ENCODE measurements at places on chromosomes 1 and 21. TPM values are rescaled to one million over a fixed set of nuclear protein-coding genes. Genes with fewer than 3 reads are reported as not detected.

DNA sequence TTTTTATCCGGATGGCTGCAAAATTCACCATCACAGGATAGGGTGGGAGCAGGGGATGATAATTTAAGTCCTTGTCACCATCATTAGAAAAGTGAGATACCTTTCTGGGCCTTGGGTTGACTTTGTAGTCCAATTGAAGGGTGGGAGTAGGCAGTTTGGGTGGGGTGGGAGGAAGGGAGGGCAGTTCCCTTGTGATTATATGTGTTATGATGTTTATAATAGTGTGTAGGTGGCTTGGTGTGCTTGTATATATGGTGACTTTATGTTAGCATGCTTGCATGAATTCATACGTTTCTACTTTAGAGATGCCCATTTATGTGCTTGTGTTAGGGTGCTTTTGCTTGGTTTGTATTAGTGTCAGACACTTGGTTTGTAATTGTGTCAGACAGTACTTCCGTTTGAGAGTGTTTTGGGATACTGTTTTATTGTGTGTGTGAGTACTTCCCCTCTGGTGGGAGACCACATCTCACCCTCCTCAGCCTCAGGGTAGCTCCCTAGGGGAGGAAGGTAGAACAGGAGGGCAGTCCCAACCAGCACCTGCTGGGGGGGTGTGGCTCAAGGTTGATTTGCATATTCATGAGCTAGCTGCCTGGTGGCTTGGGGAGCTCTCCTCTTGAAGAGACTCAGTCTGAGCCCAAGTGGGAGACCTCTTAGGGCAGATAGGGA lies 6.3 kb upstream of the POU3F1 start:
- no peak overlapping the region for H3K4me3 ChIP-seq
- H3K4me1 ChIP-seq, result peaks cover 2% of the 10 kb centered on the region
- H3K27ac ChIP-seq, result no peak overlapping the region
- peak; percentile 67 for DNase-seq

DNA sequence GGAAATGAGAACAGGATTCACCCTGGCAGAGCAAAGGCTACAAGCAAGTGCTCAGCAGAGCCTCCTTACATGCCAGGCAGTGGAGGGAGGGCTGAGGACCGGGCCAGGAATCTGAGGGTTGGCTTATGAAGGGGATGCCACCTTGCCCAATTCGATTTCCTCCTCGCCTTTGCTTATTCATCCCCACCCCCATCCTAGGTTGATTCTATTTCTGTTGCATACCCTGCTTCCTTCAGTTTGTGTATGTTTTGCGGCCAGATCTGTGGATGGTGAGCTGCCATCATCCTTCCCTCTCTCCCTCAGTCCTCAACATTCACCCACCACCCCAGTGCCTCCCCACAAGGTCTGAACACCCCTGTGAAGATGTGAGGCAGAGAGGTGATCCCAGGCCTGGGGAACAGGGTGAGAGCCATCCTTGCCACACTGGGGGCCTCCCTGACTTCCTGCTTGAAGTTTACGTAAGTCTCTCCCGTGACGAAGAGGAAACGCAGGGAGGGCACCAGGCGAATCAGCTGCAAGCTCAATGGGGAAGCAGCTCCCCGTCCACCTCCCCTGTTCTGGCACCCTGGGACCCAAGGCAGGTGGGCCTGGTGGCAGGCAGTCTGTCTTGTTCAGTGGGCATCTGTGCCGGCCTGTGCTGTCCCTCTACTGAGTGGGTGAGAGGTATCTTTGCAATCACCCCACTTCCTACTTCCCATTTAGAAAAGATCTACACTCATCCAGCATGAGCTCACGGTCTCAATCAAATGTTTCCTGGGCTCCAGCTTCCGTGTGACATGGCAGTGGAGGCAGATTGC lies 50.6 kb upstream of the CNTN2 start:
- no peaks in the 10 kb centered on the region for H3K4me1 ChIP-seq
- no peaks in the 10 kb centered on the region for H3K36me3 ChIP-seq
- H3K27me3 ChIP-seq, result no peaks in the 10 kb centered on the region
- no peak for DNase-seq
- no peak overlapping the region for H3K27ac ChIP-seq

- H3K27me3 ChIP-seq, result no peaks in the 10 kb centered on the region
- H3K4me3 ChIP-seq, result no peak overlapping the region
- no peaks in the 10 kb centered on the region for H3K4me1 ChIP-seq
Measured at GRCh38 chr21:15000081-15000480, 64.7 kb downstream of the NRIP1 start.

DNA sequence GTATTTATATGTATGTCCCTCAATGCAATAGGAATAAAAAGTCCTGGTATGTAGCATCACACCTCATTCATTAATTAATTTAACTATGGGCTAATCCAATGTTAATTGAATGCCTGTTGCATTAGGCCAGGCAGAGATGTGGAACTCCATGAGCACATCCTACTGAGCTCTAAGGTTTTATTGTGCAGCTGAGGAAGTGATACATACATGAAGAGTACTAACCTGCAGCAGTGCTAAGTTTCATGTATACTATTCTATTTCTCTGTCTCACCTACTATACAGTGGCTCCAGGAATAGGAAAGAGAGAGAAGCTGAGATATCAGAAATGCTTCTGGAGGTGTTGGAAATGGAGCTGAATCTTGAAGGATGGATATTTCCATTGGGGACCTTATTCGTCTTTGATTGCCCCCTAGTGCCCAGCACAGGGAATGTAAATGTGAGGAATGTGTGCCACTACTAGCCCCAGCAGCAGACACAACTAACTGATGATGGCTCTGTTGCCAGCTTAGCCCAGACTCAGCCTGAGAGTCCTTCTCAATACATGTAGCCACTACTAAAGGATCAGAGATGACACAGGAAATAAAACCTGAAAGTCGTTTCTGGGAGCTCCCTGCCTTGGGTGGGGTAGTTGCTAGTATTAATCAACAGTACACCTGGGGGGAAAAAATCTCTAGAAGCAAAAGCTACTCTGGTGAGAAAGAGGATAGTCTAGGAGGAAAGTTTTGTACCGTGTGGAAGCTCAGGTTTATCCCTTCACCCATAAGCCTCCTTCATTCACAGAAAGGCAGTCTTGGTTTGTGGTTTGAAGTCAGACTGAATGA lies 173.3 kb upstream of the FOXD3 start:
- H3K27me3 ChIP-seq, result no peaks in the 10 kb centered on the region
- no peaks in the 10 kb centered on the region for H3K4me1 ChIP-seq
- no peak overlapping the region for H3K4me3 ChIP-seq
- no peaks in the 10 kb centered on the region for H3K36me3 ChIP-seq
- no peak overlapping the region for H3K27ac ChIP-seq
- DNase-seq, result no peak

DNA sequence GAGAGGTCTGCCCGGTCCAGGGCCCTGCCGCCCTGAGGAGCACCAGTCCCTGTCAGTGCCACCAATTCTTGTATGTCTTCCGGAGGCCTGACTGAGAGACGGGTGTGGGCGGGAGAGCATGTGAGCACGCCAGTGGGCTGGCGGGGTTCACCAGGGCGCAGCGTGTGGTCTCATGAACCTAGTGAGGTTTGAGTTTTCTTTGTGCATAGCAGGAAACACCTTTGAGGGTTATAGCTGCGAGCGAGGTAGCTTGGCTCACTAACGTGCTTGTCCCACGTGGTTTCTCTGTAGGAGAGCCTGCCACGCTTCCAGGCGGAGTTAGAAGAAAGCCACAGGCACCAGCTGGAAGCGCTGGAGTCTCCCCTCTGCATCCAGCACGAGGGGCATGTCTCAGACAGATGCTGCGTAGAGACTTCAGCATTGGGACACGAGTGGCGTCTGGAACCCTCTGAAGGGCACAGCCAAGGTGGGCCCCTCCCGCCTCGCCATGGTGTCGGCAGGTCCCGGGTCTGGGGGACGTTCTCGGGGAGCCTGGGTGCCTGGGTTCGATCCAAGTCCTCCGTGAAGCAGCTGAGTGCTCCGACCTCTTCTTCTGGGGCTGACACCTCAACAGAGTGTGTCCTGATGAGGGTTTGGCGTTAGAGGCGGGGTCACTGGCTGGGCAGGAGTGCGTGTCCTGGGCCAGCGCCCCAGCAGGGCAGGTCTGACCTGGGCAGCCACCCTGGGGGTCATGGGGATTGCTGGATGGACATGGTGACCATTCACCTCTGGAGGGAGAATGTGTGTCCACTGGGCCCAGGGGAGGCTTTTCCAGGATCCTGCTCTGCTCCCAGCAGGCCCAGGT lies 31.4 kb downstream of the PCNT start:
- H3K36me3 ChIP-seq, result no peaks in the 10 kb centered on the region
- no peaks in the 10 kb centered on the region for H3K4me1 ChIP-seq
- no peaks in the 10 kb centered on the region for H3K27me3 ChIP-seq

DNA sequence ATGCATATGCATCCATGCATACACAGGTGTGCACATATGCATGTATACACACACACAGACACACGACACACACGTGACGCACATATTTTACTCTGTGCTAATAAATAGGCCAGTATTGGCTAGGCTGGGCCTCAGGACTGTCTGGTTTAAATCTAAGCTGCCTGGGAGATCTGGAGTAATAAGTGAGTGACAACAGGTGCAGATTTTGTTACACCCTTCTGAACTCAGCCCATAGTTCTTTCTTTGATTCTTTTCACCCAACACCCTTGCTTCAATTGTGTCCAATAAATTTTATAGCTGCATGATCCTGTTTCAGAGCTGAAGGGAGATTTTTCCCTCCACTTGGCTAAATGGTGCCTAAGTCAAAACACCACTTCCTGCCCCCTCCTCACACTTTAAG lies 132.8 kb downstream of the FGGY start:
- H3K27ac ChIP-seq, result no peak overlapping the region
- no peaks in the 10 kb centered on the region for H3K36me3 ChIP-seq
- DNase-seq, result no peak
- H3K4me1 ChIP-seq, result no peaks in the 10 kb centered on the region
- no peaks in the 10 kb centered on the region for H3K27me3 ChIP-seq

DNA sequence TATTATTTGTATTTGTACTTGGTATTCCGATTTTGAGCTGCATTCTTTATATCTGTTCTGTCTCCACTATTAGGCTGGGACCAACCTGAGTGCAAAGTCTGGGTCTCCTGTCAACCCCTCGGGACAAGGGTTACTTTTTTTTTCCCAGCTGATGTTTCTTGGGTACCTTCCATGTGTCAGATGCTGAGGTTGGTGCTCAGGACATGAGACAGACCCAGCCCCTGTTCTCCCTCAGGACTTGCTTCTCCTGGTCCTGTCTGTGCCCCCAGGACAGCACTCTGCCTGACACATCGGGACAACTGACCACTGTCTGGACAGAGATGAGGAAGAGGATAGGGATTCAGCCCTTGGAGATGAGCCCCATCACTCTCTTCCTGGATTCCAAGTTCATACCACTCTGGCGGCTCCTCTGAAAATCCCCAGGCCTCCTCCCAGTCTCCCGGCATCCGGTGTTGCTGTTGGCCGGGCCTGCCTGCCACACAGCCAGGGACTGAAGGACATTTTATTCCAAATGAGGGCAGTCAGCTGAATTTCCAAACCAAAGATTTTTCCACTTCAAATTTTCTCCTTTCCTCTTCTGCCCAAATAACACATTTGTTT lies 55.6 kb upstream of the FMOD start:
- no peak for DNase-seq
- H3K36me3 ChIP-seq, result no peaks in the 10 kb centered on the region
- no peaks in the 10 kb centered on the region for H3K4me1 ChIP-seq
- no peak overlapping the region for H3K4me3 ChIP-seq
- H3K27me3 ChIP-seq, result no peaks in the 10 kb centered on the region

DNA sequence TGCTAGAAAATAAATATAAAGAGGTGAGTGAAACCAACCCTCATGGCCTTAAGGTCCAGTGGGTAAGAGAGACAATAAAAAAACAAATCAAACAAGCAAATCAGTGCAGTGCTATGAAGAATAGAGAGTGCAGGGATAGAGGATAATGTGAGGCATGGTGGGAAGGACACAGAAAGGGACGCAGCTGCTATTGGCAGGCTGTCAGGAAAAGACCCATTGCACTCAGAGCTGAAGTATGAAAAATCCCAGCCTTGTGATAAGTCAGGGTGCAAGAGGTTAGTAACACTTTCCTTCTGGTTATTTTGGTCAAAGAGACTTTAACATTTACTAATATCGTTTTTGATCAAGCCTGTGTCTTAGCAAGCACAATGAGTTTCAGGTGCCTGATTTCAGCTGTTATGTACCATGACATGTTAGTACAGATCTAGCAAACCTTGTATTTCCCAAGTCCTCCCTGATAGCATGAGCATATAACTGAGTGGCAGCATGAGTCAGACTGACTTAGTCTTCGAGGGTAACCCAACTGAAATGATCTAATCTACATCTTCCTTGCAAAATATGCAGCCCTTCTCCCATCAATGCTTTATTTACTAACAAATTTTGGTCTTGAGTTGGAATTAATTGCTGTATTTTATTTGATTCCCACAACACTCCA lies 31.7 kb downstream of the CHML start:
- no peaks in the 10 kb centered on the region for H3K4me1 ChIP-seq
- no peak overlapping the region for H3K27ac ChIP-seq
- H3K36me3 ChIP-seq, result no peaks in the 10 kb centered on the region
- no peak overlapping the region for H3K4me3 ChIP-seq

- no peak overlapping the region for H3K4me3 ChIP-seq
- H3K27ac ChIP-seq, result no peak overlapping the region
- no peak for DNase-seq
- no peaks in the 10 kb centered on the region for H3K4me1 ChIP-seq
Measured at GRCh38 chr1:99658031-99658290, 12.0 kb downstream of the PALMD start.

- H3K4me3 ChIP-seq, result no peak overlapping the region
- no peak overlapping the region for H3K27ac ChIP-seq
- no peak for DNase-seq
- no peaks in the 10 kb centered on the region for H3K36me3 ChIP-seq
Measured at GRCh38 chr1:210074904-210075303, 136.9 kb downstream of the SYT14 start.

GRCh38 chr1:91011726-91012125 lies 10.1 kb downstream of the ZNF644 start:
- no peak for DNase-seq
- no peaks in the 10 kb centered on the region for H3K27me3 ChIP-seq
- H3K4me1 ChIP-seq, result no peaks in the 10 kb centered on the region
- H3K4me3 ChIP-seq, result no peak overlapping the region

- H3K4me3 ChIP-seq, result no peak overlapping the region
- H3K4me1 ChIP-seq, result peaks cover 32% of the 10 kb centered on the region
- no peak overlapping the region for H3K27ac ChIP-seq
- no peaks in the 10 kb centered on the region for H3K36me3 ChIP-seq
- H3K27me3 ChIP-seq, result no peaks in the 10 kb centered on the region
Measured at GRCh38 chr1:27005648-27006496, 6.8 kb downstream of the TENT5B start.

DNA sequence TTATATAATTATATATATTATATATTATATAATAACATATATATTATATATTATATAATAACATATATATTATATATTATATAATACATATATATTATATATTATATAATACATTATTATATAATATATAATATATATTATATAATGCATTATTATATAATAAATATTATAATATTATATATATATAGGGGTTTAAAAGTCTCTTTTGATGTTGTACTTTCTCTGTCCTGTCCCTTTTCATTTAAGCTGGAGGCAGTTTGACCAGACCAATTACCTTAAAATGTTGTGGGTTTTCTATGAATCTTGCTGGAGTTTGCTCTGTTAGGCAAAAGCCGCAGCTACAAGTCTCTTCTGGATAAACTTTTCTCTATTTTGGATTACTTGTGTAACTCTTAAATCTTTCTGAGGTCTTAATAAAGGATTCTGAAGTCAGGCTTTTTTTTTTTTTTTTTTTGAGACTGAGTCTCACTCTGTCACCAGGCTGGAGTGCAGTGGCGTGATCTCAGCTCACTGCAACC lies 22.2 kb upstream of the KIF1B start:
- no peak overlapping the region for H3K4me3 ChIP-seq
- no peaks in the 10 kb centered on the region for H3K27me3 ChIP-seq
- no peaks in the 10 kb centered on the region for H3K4me1 ChIP-seq

GRCh38 chr1:202952818-202953217 lies 5.3 kb downstream of the ADIPOR1 start:
- H3K27me3 ChIP-seq, result no peaks in the 10 kb centered on the region
- peaks cover 31% of the 10 kb centered on the region for H3K36me3 ChIP-seq
- H3K4me3 ChIP-seq, result no peak overlapping the region
- no peak overlapping the region for H3K27ac ChIP-seq
- no peak for DNase-seq

Gene LMO4
- 59.9 TPM for total RNA-seq

Gene AK2
- total RNA-seq, result 273 TPM

Gene F13B
- not detected for total RNA-seq
